ENCODE measurements at places on chromosomes 2 and 18.

DNA sequence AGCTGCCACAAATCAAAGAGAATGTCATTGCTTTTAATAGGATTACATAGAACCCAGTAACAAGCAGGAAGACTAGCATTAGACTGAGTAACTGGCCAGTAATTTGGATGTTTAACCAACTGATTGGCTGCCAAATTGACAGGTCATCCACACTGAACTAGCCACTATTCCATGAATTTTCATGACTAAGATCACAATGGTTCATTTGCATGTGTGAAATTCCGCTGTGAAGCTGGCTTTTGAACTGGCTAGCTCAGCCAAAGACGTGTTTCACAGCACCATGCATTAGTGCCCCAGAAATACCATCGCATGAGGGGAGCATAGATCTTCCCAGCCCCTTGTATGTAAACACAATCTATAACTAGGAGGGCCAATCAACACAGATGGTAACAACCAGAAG lies 649.8 kb downstream of the ARHGAP15 start:
- DNase-seq = no peak

DNA sequence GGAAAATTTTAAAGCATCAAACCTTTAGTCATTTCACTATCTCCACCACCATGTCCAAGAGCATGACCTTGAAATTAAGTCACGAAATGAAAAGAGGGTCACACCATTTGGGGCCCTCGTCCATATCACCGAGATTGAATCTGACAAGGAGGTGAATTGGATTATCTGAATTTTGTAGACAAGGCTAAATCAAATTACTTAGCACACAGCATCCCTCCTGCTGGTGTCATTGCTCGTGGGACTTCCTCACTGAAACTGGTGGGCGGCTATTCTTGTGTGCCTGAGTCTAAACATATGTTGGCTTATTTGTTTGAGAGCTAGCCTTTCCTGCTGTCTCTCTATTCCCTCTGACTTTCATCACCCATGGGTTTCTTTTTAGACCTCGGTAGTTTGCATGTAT lies 64.6 kb upstream of the CNGA3 start:
- DNase-seq = no peak

- DNase-seq = no peak
Measured at GRCh38 chr2:225797394-225797793, 397.9 kb downstream of the NYAP2 start.

- DNase-seq = no peak
Measured at GRCh38 chr2:173238385-173238784, 116.3 kb upstream of the CDCA7 start.

DNA sequence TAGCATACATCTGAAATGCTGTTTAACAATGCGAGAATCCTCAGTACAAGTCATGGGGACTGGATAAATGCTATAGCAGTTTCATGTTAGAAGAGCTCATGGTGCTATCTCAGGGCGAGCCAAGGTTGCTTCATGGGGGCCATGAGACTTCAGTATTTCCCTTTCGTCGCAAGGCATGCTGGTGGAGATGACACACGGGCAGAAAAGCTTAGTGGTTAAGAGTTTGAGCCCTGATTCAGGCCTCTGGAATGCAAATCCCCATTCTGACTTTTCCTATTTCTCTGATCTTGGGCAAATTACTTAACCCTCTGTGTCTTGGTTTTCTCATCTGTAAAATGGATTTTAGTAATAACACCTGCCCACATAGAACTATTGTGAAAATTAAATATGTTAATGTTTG lies 57.4 kb upstream of the EPHA4 start:
- no peak for DNase-seq

GRCh38 chr2:177633111-177633510 lies 240.5 kb downstream of the AGPS start:
- no peak for DNase-seq

Measured in aorta (tissue), 5 donors.